GM18507 (cell line): ENCODE measurements at places on chromosomes 11 and 22.

GRCh38 chr22:48803948-48804810 lies 1023.5 kb downstream of the BRD1 start:
- DNase-seq, result no peak

- no peak for DNase-seq
These were observed 8.0 kb downstream of the POLD4 start for GRCh38 chr11:67345247-67345919.

DNA sequence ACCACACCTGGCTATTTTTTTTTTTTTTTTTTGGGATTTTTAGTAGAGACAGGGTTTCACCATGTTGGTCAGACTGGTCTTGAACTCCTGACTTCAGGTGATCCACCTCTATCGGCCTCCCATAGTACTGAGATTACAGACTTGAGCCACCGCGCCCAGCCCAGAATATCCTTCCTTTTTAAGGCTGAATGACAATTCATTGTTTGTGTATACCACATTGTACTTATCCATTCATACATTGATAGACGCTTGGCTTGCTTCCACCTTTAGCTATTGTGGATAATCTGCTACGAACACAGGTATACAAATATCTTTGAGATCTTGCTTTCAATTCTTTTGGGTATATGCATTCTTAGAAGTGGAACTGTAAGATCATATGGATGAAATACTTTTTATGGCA lies 10.8 kb upstream of the RASSF10 start:
- no peak for DNase-seq

- no peak for DNase-seq
These were observed 461.3 kb downstream of the DLG2 start for GRCh38 chr11:85165819-85166218.

- DNase-seq, result no peak
These were observed 7.1 kb downstream of the PHLDB1 start for GRCh38 chr11:118614511-118614910.

GRCh38 chr22:22161924-22162851 lies 82.4 kb upstream of the VPREB1 start:
- peak; percentile 39 for DNase-seq

GRCh38 chr11:130798280-130798679 lies 118.0 kb downstream of the SNX19 start:
- DNase-seq, result no peak

DNA sequence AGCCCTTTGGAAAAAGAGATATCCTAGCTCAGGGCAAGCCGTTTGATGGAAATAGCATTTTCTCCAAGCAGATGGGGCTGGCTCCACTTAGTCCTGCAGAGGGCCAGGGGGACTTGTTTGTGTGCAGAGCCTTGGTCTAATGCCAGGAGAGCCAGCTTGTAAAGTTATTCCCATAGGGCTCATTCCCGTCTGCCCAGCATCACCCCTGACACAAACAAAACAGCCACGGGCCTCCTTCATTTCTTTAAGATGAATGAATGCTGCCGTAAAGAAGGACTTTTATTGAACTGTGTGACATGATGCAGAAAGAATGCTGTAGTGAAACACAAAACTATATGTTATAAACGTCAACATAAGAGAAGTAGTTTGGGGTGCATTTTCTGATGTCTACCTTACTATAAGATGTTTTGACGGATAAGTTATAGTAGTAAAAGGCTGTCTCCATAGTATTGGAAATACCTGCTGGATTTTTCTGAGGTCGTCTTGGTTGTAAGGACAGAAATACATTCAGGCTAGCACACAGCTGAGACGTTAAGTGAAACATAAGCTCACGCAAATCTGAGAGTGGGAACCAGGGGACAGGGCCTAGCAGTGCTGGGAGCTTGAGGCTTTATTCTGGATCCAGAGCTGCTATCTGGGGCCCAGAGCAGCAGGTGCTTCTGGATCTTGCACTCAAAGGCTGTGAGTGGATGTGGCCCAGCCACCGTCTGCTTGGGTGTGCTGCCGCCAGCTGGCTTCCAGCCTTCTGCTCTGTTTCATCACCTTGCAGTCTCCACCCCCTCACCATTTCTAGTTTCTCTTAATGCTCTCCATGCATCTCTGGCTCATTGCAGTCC lies 53.3 kb downstream of the NCAM1 start:
- DNase-seq, result no peak

DNA sequence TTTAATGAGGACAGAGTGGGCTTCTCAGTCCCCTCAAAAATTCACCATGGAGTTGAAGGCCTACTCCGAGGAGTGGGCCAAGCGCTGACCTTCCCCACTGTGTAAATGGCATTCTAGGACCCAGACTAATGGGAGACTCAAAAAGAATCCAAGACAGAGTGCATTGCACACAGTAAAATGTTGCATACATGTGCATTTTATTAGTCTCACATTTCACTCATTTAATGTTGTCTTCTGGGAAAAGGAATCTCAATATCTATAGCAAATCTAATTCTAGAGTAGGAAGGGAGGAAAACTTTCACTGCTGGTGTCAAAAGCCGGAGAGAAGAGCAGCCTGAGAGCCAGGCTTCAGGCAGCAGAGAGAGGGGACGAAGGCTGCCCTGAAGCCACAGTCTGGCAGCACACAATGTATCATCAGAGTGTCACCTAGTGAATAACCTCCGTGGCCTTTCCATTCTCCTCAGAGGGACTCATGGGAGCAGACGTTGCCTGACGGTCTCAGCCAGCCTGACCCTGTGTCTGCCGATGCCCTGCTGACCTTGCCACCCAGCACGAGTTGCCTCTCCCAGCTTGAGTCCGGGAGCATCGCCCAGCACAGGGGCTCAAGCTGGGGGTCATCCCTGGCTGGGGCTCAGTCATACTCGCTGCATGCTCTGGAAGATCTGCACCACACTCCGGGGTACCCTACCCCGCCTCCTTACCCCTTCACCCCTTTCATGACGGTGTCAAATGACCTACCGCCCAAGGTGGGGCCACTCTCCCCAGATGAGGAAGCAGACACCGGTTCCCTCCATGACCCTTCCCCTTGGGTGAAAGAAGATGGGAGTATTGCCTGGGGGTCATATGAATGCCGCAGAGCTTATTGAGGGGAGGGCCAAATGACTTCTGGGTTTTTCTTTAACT lies 12.9 kb upstream of the POU2AF3 start:
- no peak for DNase-seq

- no peak for DNase-seq
These were observed 13.3 kb downstream of the PATZ1 start for GRCh38 chr22:31332886-31333285.

DNA sequence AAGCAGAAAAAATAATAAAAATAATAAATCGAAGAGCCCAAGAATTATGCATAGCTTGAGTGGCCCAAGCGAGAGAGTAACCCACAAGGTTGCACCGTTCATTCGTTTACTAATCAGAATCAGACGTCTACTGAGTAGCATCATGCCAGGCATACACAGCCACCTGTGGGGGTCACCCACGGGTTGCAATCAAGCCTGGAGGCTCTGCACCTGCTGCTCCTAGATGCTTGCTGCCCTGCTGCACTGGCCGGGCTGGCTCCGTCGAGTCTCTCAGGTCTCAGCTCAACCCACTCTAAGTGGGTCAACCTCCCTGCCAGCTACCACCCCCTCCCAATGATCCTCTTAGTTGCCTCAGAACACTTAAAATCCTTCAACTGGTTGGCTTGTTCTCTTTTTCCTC lies 2.0 kb upstream of the TESMIN start:
- no peak for DNase-seq

- no peak for DNase-seq
These were observed 8.1 kb upstream of the GLYAT start for GRCh38 chr11:58739725-58740430.
